ENCODE measurements at places on chromosomes 5 and 9.
A peak's percentile ranks its signal among the peaks of the same experiment; 100 is the strongest.

DNA sequence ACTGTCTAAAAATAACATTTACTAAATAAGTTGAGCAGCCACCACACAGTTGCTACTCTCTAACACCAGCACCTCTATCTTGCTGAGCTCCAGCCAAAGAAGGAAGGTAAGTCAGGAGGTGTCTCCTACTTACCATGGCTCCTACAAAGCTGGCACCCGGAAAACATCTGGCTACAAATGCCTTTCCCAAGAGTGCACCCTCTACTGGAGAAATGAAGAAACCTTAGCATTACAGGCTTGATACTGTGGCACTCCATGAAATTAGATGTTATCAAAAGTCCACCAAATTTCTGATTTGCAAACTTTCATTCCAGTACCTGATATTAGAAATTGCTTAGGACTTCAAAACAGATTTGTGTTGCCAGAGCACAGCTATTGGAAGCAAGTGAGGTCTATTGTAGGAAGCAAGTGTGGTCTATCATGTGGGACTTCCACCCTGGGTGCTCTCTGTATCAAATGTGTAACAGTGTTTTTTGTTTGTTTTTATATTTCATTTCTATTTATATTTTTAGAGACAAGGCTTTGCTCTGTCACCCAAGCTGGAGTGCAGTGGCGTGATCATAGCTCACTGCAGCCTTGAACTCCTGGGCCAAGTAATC, 25.7 kb upstream of the RFK start:
- peaks cover 20% of the 10 kb centered on the region for H3K4me1 ChIP-seq
- H3K4me3 ChIP-seq, result no peak overlapping the region
- H3K27ac ChIP-seq, result no peak overlapping the region
- no peak for ATAC-seq
- no peaks in the 10 kb centered on the region for H3K36me3 ChIP-seq
- H3K27me3 ChIP-seq, result no peaks in the 10 kb centered on the region

DNA sequence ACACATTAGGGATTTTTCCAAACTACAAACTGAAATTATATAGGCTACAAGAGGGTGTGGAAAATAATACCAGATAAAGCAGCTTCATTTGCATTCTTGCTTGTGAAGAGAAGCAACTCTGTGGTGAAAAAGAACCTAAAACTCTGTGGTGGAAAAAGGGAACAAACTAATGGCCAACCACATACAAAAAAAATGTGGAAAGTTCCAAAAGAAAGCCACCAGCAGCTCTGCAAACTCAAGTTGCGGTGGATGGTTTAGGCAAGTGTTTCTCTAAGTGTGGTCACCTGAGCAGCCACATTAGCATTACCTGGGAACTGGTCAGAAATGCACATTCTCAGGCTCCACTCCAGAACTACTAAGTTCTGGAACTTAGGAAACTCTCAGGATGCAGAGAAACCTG, 586.4 kb downstream of the ACTL7B start:
- no peak overlapping the region for H3K4me3 ChIP-seq
- H3K4me1 ChIP-seq, result no peaks in the 10 kb centered on the region
- H3K27ac ChIP-seq, result no peak overlapping the region
- no peak for ATAC-seq

DNA sequence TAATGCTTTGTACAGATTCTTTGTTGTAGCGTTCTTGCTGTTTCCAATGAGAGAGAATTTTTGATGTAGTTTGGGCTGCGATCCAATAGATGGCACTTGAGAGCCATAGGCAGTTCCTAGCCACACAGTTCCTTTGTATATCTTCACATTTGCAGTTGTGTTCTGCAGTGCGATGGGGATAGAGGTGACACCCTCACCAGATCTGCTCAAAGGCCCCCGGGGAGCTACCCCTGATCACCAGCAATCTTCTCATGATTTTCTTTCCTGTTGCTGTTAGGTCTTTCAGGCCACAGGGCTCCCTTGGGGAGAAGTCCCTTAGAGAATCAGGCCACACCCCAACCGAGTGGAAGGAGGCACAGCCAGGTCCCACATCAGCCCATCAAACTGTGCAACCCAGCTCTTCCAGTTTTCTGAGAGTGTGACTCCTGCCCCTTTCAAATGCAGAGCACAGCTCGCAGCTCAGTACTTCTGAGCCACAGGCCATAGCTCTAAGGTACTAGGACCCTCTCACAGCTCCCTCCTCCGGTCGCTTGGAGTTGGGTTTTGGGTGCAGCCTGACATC, 353.7 kb downstream of the SLCO4C1 start:
- H3K4me1 ChIP-seq, result no peaks in the 10 kb centered on the region
- H3K27ac ChIP-seq, result no peak overlapping the region
- no peak for ATAC-seq
- H3K4me3 ChIP-seq, result no peak overlapping the region

- H3K4me3 ChIP-seq, result no peak overlapping the region
- no peaks in the 10 kb centered on the region for H3K36me3 ChIP-seq
- H3K4me1 ChIP-seq, result no peaks in the 10 kb centered on the region
- no peak overlapping the region for H3K27ac ChIP-seq
Observed at GRCh38 chr5:21219251-21219650, 1231.3 kb upstream of the CDH18 start.

DNA sequence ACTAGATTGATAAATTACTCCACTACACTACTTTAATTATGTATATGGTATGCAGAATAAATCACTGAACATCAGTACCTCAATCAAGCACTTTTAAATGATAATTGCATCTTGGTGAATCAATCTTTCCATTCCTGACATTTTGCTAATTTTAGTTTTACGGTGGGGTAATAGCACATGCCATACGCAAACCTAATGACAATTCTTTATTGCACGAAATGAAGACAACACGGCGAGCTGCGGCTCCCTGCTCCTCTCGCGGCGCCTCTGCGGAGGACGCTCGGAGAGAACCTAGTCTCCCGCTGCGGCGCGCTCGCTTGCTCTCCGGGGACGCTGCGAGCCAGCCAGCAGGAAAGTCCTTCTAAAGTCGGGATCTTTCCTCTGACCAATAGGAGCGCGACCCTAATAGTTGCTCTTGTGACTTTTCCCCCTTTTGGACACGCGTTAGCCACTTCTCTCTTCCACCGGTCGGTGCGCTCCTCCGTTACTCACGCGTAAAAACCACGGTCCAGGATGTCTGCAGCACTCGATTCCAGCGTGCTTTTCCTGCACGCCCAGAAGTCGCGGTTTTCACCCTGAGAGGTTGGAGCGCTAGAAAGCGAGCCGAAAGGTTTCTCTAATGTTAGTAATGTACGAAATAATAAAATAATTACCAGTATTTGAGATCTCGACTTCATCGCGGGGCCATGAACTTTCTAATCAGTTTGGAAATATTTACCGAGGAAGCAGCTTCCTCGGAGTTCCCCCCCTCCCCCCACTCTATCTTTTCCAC, 1.0 kb upstream of the MEF2C start:
- peaks cover 20% of the 10 kb centered on the region for H3K4me1 ChIP-seq
- H3K27ac ChIP-seq, result no peak overlapping the region
- no peak for ATAC-seq
- peaks cover 56% of the 10 kb centered on the region for H3K27me3 ChIP-seq
- H3K4me3 ChIP-seq, result peak overlapping the region; percentile 74

DNA sequence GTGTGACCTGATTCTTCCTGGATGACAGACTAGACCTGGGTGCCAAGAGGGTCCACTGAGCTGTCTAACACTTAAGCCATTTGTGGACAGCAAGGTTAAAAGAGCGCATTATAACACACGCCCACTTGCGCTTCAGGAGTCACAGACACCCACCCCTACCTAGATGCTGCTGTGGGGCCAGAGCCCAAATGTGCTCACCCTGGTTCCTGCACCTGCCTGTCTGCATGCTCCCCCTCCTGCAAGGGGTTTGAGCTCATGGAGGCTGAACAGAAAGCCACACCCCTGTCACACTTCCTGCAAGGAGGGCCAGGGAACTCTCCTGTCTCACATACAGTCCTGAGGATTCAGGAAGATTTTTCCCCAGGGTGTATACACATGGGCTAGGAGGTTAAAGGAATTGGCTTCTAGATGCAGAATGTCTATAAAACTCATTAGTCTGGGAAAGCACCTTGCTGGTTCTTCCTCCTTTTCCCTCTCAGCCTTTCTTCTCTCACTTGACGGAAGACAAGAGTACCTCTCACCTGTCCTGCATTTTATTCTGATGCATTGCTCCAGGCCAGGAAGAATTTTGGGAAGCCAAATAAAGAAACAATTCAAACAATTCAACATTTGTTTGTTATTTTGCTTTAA, 87.4 kb upstream of the LHFPL2 start:
- H3K4me1 ChIP-seq, result no peaks in the 10 kb centered on the region
- no peaks in the 10 kb centered on the region for H3K27me3 ChIP-seq
- ATAC-seq, result no peak
- H3K4me3 ChIP-seq, result no peak overlapping the region
- no peaks in the 10 kb centered on the region for H3K36me3 ChIP-seq
- H3K27ac ChIP-seq, result no peak overlapping the region

DNA sequence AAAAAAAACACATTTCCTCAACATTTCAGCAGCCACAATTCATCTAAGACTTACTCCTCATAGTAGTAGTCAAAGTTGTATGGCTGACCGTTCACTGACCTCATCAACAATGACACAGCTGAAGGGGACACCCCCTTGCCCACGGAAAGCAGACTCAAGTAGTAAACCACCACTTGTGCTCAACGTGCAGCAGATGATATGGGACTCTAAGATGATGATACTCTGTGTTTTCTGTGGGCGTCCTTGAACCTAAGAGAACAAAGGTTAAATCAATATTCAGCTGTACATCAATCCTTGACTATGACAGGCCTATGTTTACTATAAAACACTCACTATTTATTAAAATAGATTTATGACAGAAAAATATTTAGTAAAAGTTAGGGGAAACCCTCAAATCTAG, 71.6 kb downstream of the SETX start:
- H3K27me3 ChIP-seq, result no peaks in the 10 kb centered on the region
- H3K4me1 ChIP-seq, result no peaks in the 10 kb centered on the region
- H3K4me3 ChIP-seq, result no peak overlapping the region
- H3K27ac ChIP-seq, result peak overlapping the region; percentile 55
- ATAC-seq, result peak; percentile 99
- peaks cover 100% of the 10 kb centered on the region for H3K36me3 ChIP-seq

DNA sequence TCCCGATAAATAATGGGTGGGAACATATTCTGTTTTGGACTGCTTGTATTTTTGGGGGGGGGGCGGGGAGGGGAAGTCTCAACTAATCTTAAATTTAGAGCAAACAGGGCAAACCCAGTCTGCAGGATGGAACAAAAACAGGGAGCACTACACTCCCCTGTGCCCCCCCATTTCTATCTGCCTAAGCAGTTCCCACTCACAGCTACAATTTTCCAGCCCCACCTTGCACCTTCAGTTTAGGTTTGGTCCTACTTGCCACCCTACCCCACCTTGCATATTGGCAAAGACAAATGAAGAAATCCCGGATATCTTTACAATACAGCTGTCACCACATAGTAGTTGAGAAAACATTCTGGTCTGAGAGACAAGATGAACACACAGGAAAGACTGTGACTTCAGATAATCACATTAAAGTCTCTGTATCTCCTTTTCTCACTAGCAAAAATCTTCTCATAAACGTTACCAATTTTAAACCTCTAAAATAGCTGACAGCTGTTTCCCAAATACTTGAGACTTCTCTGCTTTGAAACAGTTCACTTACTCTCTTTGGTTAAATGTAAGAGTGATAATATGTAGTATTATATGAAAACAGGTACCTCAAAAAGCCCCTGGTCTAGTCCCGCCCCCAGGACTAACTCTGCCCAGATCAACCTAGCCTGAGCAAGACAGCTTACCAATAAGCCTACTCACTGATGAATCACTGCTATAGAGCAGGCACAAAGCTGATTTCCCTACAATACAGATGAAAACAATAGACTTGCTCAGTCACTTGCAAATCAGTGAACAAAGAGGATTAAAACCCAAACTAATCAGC, 5.2 kb upstream of the RAPGEF6 start:
- H3K36me3 ChIP-seq, result peaks cover 12% of the 10 kb centered on the region
- ATAC-seq, result peak; percentile 95
- H3K4me1 ChIP-seq, result peaks cover 12% of the 10 kb centered on the region
- peak overlapping the region; percentile 84 for H3K27ac ChIP-seq
- no peaks in the 10 kb centered on the region for H3K27me3 ChIP-seq
- H3K4me3 ChIP-seq, result peak overlapping the region; percentile 61

DNA sequence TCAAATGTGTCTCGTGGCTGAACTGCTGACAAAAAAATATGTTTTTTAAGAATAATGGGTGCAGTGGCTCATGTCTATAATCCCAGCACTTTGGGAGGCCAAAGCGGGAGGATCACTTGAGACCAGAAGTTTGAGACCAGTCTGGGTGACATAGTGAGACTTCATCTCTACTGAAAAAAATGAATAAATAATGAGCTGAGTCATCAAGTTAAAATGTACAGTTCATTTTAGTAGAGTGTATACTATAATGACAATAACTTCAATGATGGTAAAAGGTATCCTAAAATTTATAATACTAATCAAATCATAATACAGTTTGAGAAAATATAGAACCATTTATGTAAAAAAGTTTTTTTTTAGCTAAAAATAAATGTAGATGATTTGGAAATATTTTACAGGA, 37.9 kb upstream of the TJP2 start:
- no peaks in the 10 kb centered on the region for H3K4me1 ChIP-seq
- H3K36me3 ChIP-seq, result no peaks in the 10 kb centered on the region
- no peak for ATAC-seq
- no peaks in the 10 kb centered on the region for H3K27me3 ChIP-seq
- H3K4me3 ChIP-seq, result no peak overlapping the region
- no peak overlapping the region for H3K27ac ChIP-seq

DNA sequence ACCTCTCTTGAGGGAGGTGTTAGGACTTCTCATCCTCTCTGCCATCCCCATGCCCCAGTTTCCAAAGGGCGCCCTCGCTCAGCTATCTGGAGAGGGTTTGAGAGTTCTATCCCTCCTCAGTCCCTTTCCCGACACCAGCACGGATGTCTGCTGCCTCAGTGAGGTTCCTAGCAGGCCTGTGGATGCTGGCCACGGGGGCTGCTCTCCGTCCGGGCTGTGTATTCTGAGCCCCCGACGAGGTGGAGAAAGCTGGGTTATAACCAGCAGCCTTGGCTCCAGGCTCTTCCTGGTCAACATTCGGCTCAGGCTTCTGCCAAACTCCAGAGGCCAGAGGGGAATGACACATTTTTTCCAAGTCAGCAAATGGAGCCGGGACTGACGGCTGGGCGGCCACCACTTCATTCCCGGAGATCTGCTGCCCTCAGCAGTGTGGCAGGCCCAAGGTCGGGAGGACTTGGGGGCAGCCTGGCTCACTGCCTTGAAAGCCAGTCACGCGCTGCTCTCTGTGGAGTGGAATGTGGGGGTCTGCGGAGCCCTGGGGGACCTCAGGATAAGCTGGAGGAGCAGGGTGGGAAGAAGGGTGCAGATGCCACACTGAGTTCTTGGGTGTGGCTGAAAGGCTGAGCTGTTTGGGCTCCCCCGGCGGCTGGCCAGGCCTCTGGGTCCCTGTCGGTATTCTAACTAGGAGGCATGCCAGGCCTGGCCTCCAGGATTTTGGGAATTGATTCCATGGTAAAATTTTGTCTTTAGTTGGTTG, 27.4 kb downstream of the PTPA start:
- H3K27ac ChIP-seq, result peak overlapping the region; percentile 85
- peak overlapping the region; percentile 81 for H3K4me3 ChIP-seq
- no peaks in the 10 kb centered on the region for H3K27me3 ChIP-seq
- H3K4me1 ChIP-seq, result peaks cover 13% of the 10 kb centered on the region
- ATAC-seq, result peak; percentile 2

GRCh38 chr5:10736354-10736753, 24.7 kb downstream of the DAP start:
- no peaks in the 10 kb centered on the region for H3K27me3 ChIP-seq
- H3K27ac ChIP-seq, result no peak overlapping the region
- no peak for ATAC-seq
- H3K4me3 ChIP-seq, result no peak overlapping the region
- peaks cover 64% of the 10 kb centered on the region for H3K36me3 ChIP-seq
- H3K4me1 ChIP-seq, result peaks cover 11% of the 10 kb centered on the region

- H3K4me1 ChIP-seq, result no peaks in the 10 kb centered on the region
- H3K27ac ChIP-seq, result no peak overlapping the region
- ATAC-seq, result no peak
- no peaks in the 10 kb centered on the region for H3K36me3 ChIP-seq
- no peak overlapping the region for H3K4me3 ChIP-seq
- H3K27me3 ChIP-seq, result peaks cover 49% of the 10 kb centered on the region
Observed at GRCh38 chr9:124045830-124046177, 34.2 kb downstream of the LHX2 start.
